Stimulated activated CD8-positive, alpha-beta memory T cell treated with anti-CD3 and anti-CD28 coated beads, Interleukin-7, amount 100 ng/mL, for 48 hours (primary cell): ENCODE measurements at places on chromosomes 6 and 20.

- DNase-seq = no peak
Measured at GRCh38 chr20:31355981-31356380, 12.4 kb upstream of the DEFB118 start.

DNA sequence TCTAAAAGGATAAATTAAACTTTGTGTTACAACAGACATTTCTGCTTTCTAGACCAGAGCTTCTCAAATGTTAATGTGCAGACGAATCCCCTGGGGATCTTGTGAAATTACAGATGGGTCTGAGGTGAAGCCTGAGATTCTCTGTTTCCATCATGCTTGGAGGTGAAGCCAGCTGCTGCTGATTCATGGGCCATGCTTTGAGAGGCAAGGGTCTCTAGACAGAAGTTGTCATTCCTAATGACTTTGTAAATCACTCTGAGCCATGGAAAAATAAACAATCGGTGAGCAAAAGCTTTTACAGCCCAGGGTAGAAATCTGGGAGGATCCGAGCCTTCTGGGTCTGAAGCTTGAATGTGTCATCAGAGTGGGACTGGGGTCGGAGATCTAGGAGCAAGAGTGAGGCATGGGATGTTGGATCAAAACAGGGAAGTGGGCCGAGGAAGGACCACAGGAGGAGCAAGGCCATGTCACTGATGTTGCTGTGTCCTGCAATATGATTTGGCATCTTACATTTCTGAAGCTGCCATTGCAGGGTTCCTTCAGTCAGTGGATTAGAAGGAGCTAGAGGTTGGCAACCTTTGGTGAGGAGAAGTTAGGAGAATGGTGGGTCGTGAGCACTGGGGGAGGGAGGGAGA lies 77.3 kb downstream of the TRMT11 start:
- DNase-seq = no peak

DNA sequence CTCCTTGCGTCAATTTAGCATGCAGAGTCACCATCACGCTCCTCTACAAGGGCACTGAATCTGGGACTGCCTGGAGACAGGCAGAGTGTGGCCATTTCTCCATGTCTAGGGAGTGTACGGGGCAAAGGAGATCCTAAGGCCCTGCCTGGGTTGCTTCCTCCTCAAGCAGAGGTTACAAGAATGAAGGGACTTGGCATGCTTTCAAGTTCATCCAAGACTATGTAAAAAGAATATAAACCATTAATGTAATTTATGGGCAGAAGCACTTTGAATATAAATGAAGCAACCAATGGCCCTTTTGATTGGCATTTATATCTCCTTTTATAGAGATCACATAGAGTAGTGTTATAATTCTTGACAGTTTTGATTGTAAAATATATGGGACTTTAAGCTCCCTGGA lies 137.5 kb downstream of the BTBD3 start:
- no peak for DNase-seq

DNA sequence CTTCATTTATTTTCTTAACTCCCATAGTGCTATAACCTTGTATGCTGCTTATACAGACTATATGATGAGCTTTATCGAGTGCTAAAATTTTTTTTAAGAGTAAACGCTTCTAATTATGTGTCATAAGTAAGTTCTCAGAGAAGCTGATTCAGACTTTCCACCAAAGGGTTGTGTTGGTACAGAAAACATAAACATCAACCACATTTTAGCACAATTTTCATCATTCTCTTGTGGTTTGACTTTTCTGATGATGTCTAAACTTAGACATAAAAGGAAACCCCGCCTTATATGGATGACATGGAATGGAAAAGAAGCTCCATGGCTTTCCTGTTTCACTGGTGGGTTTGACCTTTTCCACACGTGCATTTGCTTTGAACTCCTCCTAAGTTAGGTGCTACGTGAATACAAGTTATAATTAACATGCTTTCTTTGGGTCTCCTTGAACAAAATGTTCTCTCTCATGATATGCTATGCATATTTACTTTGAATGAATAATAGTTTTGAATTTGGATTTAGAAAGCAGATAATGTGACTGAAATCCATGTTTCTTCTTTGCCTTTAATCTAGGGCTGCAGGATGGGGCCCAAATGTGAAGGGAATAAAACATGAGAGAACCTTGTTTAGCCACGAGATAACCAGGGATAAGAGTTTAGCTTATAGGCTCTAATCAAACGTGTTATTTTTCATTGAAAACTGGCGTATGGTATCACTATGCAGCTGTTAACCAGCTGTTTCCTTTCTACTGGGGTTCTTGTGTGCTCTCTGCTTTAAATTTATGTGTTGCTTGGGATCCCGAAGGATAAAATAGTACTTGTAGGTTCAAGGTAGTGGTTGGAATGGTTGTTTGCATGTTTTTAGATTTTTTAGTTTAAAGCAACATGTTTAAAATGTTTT lies 127.1 kb upstream of the AHI1 start:
- no peak for DNase-seq

GRCh38 chr6:90328004-90328403 lies 31.4 kb upstream of the BACH2 start:
- DNase-seq = no peak

DNA sequence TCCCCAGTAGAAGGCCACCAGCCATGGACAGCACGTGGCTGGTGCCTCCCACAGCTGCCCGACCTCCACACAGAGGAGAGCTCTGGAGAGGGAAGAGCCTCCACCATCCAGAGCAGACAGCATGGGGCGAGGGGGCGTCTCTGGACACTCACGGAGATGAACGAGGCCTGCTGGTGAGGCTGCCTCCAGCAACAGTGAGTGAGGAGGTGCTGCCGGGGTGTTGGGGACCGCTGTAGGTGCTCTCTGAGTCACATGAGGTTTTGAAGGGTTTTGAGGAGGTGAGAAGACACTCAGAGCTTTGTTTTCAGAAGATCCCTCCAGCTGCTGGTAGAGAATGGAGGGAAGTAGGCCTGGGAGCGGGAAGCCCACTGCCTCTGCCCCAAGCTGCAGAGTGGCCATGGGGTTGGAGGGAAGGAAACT lies 65.6 kb downstream of the THBS2 start:
- DNase-seq = no peak

GRCh38 chr20:44609006-44609515 lies 26.7 kb downstream of the PKIG start:
- DNase-seq = no peak

- DNase-seq = no peak
Measured at GRCh38 chr20:43244647-43245046, 54.9 kb upstream of the PTPRT start.

GRCh38 chr6:17987697-17988421 lies 424 bp upstream of the KIF13A start:
- DNase-seq = peak; percentile 32

DNA sequence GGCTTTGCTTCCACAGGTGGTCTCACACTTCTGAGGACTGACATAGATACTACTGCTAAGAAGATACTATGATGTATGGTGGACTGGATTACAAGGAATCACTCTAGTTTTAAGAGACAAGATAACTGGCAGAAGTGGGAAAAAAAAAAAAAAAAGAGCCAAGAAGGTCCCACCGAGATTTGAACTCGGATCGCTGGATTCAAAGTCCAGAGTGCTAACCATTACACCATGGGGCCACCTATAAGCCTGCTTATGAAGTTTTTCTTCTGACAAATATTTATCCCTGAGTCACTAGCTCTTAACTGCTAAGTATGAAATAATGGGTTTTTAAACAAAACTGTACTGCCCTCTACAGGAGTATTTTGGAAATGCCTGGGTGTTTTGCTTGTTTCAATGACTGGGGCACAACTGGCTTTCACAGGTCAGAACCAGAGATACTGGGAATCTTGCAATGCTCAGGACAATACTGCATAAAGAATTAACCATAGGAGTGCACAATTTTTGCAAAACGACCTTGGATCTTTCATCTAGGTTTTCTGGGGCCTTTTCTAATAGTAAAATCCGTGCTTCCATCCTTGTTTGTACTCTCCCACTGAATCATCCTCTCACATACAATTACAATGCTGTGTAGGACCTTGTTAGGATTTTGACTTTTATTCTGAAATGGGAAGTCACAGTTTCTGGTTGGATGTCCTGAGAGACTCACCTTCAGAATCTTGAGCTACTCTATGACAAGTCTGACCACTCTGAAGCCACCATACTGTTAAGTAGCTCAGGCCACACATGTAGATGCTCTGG lies 116.3 kb downstream of the OR2B2 start:
- DNase-seq = no peak

- no peak for DNase-seq
Measured at GRCh38 chr6:70241991-70242420, 60.9 kb downstream of the COL9A1 start.

GRCh38 chr6:84282550-84282949 lies 55.1 kb upstream of the CEP162 start:
- DNase-seq = no peak

DNA sequence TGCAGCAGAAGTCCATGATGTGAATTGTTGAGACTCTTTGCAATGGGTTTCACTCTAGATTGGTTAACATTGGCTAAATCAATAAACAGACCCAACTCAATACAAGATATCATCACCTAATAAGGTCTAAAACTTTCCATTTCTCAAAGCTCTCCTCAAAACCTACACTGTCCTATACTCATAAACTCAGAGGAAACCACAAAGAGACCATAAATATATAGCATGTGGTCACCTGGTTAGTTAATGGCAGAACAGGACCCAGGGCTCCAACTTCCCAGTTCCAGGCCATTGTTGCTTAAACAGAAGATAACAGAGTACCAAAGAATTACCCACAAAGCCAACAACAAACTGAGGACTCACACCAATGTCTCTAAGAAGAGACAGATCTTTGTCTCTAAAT lies 12.0 kb downstream of the RTN4IP1 start:
- DNase-seq = no peak

DNA sequence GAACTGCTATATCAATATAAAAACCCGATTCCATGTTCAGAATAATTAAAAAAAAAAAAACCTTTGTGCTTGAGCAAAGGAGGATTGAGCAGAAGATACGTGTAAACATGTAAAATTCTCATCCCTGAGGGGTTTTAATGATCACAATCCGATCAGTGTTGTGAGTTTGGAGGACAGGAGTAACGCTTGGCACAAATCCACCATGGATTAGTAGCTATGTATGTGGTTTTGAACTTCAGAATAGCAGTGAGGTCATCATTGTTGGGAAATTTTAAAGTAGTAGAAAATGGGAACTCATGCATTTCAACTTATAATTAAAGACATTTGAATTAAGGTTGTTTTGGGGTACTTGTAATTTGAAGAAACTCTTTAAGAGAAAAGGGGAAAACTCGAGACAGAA lies 203.2 kb downstream of the RPS12 start:
- DNase-seq = no peak

GRCh38 chr6:168648240-168649125 lies 207.5 kb downstream of the SMOC2 start:
- DNase-seq = no peak

GRCh38 chr6:34560366-34561226 lies 4.5 kb upstream of the SPDEF start:
- no peak for DNase-seq

- DNase-seq = no peak
Measured at GRCh38 chr6:89910902-89911240, 16.6 kb downstream of the GJA10 start.

DNA sequence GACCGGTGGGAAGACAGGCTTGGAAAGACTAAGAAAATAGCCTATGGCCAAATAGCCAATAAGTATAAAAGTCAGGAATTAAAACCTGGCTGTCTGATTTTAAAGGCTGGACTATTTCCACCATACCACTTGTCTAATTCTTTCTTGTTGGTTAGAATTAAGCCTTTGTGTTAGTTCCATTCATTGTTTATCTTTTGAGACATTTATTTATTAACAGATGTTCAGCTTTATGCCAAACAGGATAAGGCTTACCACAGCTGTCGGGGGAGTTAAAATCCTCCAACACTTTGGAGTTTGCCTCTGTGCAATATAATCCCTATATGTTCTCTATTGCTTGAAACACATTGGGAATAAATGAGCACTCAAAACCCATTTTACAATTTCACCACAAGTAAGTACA lies 208.3 kb downstream of the TMEM200A start:
- DNase-seq = no peak

GRCh38 chr6:18973251-18973650 lies 586.1 kb downstream of the RNF144B start:
- no peak for DNase-seq
